ENCODE measurements at places on chromosomes 1 and 21.

- DNase-seq: no peak
Measured at GRCh38 chr1:218400624-218401023, 55.5 kb downstream of the TGFB2 start.

DNA sequence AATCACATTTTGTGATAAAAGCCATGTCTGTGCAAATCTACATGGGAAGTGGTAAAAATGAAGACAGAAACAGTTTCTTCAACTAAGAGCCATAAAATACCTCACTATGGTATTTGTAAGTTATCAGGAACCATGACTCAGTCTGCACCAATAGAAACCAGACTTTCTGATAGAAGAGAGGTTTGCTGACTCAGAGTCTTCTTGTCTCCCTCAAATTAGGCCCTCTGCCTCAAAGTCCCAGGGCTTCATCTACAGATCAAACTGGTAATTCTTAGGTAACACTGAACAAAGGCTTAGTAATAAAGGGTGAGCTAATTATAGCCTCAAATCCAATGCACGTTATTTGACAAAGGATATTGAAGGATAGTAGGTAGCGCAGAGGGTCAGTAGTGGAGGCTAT lies 30.9 kb upstream of the SSX2IP start:
- DNase-seq: no peak

GRCh38 chr1:179082333-179082998 lies 596 bp downstream of the TOR3A start:
- no peak for DNase-seq

- DNase-seq: peak; percentile 59
Measured at GRCh38 chr1:182080955-182081582, 19.6 kb upstream of the ZNF648 start.

DNA sequence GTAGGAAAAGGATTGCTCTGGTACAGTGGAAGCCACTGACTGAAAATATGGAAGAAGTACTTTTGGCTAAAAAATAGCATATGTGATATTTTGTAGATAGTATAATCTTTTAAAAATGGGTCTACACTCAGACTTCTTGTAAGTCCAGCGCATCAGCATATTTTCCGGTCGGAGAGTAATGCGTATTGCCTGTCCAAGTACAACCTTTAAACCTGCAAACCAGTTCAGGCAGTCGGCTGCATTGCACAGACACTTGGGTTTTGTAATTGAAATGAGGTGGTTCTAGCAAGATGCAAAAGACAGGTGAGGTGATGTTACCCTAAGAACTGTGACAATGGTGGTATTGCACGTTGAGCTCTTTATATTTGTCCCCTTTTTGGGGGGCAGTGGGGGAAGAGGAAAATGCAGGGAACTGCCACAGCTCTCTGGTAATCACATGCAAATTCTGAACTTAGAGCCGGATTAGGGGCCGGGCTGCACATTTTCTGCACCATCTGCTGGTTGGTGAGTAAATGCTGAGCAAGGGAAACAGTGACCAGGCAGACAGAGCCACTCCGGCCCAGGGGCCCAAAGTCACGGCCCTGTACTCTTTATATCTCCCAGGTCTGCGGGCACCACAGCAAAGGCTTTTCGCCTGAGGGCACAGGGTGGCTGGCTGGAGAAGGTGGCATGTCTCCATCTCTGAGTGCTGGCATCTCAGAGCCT lies 2.3 kb downstream of the GPR137B start:
- peak; percentile 87 for DNase-seq

DNA sequence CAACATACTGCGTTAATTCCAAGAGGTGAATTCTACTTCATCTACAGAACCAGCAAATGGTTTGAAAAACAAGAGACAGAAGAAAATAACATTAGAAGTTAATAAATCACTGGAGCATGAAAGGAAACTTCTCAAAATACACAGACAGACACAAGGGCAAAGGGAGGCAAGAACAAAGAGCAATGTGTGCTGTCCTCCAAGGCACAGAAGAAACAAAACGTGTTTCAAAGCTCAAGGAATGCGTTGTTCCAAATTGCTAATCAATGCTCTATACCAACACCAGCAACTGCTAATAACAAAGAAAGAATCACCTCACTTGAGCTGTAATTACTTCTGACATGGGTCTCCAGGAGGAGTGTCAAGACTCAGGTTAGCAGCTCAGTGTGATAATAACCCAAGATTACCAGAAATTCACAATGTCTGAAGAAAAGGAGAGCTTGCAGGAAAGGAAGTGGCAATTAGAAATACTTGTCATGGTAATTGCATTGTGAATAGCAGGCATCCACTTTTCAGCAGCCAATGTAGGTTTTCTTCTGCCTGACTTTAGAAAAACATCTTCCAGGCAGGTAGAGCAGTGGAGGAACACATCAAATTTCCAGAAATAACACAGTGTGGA lies 175.4 kb downstream of the SEC16B start:
- DNase-seq: no peak

- no peak for DNase-seq
Measured at GRCh38 chr1:216566641-216567205, 143.5 kb upstream of the USH2A start.

GRCh38 chr1:229076195-229076594 lies 194.7 kb upstream of the RAB4A start:
- no peak for DNase-seq

GRCh38 chr21:27722095-27722494 lies 755.2 kb upstream of the ADAMTS5 start:
- DNase-seq: no peak

DNA sequence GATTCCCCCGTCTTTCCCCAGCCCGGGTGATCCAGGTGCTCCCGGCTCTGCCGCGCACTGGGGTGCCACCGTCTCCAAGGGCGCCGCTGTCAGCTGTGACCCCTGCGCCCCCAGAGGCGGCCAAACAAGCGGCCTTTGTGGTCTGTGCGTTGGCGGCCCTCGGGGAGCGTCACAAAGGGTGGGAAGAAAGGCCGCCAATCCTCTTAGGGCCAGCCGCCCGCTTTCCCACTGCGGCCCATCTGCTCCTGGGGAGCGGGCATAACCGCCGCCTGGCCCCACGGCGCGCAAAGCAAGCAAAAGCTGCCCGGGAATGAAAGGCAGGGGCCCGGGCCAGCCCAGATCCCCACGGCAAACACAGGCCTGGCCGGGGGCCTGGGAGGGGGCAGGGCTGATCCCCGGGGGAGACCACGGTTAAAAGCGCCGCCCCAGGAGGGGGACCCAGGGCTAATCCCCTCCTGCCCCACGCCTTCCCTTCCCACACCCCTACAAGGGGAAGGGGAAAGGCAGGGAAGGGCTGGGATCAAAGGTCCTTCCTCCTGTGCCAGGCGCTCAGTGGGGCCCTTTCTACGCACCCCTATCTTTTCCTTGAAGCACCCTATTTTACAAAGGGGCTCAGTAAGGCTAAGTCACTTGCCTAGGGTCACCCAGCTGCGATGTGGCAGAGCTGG lies 24.0 kb downstream of the C1QB start:
- DNase-seq: peak; percentile 41

- DNase-seq: no peak
Measured at GRCh38 chr21:21156957-21157356, 158.7 kb downstream of the NCAM2 start.

DNA sequence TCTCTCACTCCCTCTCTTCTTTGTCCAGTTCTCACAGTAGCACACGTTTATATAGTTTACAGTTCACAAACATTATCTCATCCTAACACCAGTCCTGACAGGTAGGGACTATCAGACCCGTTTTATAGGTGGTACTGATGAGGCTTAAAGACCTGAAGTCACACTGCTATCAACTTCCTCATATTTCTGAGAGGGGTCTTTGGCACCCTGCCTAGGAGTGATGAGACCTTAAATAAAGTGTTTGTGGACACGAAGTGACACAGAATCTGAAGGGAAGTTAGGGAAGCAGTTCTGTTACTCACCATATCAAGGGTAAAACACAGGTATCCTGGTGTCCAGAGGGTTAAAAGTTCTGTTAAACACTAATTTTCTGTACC lies 590 bp upstream of the TACSTD2 start:
- no peak for DNase-seq

GRCh38 chr1:22825486-22826189 lies 115.0 kb downstream of the EPHB2 start:
- no peak for DNase-seq

- no peak for DNase-seq
Measured at GRCh38 chr1:187010571-187011309, 182.0 kb downstream of the PLA2G4A start.

DNA sequence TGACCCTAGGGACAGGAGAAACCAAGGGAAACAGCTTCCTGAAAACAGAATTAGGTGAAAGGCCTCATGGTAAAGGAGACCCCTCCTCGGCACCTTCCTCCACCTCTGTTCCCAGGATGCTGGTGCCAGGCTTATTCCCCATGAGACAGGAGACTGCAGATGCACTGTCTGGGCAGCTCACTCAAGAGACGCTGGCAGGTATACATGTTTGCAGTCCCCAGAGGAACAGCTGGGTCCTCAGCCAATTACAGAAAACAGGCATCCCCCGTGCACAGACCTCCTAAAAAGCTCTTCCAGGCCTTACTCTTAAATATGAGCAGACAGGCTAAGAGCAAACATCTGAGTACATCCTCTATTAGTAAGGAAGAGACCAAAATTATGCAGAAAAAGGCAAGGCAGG lies 6.5 kb downstream of the CCSAP start:
- no peak for DNase-seq

DNA sequence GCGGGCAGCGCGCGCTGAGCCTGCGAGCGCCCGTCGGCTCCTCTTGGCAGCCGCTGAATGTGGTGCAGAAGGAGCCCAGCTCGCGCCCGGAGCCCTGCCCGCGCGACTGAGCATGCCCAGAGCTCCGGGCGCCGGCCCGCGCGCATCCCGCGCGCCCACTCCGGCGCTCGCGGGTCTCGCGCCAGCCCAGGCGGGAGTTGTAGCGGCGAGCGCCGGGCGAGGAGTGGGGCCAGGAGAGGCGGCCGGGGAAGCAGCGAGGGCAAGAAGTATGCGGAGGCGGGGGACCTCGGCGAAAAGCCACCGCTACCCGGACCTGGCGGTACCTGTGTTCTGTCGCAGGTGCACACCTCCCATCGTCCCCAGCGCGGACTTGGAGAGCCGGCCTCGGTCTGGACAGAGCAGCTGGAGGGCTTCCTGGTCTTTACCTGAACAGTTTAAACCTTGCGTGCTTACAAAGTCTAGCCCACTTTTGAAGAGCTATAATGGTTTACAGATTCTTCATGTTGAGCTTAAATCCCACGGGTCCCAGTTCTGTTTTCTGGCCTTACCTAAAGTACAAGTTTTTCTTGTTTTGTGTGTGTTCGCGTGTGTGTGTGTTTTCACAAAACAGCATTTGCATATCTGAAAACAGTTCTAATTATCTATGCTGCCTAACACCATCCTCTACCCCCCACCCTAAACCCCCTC lies at the start of gene DDAH1:
TSS of gene DDAH1 (minus strand) at position 61 of the 687 bp plus-strand sequence. CDS start 114 bp downstream, outside the sequence.
- DNase-seq: peak; percentile 59

DNA sequence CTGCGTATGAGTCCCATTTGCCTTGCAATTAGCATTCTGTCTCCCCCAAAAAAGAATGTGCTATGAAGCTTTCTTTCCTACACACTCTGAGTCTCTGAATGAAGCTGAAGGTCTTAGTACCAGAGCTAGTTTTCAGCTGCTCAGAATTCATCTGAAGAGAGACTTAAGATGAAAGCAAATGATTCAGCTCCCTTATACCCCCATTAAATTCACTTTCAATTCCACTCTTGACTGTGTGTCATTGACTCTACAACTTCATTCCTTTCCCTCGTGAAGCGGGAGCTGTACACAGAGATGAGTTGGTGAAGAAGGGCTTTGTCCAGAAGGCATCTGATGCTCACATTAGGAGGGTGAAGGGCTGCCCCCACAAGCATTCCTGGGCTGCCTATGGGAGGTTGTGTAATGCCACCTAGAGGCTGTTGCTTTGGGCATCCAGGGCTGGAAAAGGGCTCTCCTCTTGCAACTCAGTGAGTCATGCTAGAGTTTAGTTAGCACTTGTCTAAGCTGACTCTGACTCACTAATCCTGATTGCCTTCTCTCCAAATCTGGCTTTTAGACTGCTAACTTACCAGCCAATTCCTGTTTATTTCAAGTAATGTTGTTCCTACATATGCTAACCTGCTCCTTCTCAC lies 1.8 kb downstream of the SPRR1B start:
- DNase-seq: no peak

- no peak for DNase-seq
Measured at GRCh38 chr1:24388331-24388885, 25.2 kb downstream of the STPG1 start.
